ENCODE measurements at places on chromosomes 6 and 20.

- no peak for DNase-seq
These were observed 514 bp downstream of the STMND1 start for GRCh38 chr6:17102258-17102870.

DNA sequence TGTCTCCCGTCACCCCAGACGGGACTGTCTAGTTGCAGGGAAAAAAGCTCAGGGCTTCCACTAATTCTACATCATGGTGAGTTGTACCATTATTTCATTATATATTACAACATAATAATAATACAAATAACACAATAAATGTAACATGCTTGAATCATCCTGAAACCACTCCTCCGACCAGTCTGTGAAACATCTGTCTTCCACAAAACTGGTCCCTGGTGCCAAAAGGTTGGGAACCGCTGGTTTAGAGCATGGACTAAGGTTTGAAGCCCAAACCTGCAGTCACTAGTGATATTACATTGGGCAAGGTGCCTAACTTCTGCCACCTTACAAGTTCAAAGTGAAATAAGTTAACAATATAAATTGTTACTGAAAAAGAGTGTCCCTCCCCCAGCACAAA lies 175.7 kb downstream of the PDE10A start:
- peak; percentile 73 for DNase-seq

DNA sequence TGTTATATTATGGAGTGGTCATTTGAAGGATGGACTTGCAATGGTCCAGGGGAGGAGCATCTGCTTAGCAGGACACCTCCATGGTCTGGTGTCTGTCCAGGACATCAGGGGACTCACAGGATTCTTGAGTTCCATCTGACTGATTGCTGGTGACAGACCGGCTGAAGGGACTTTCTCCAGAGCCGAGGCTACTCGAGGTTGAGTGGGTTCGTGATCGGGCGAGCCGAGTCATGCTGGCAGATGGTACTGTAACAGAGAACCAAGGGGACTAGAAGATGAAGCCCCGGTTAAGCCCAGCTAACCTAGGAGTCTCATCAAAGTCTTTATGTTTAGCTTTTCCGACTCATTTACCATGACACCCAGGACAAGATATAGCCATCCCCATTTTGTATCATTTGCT lies 7.5 kb upstream of the SLA2 start:
- no peak for DNase-seq

DNA sequence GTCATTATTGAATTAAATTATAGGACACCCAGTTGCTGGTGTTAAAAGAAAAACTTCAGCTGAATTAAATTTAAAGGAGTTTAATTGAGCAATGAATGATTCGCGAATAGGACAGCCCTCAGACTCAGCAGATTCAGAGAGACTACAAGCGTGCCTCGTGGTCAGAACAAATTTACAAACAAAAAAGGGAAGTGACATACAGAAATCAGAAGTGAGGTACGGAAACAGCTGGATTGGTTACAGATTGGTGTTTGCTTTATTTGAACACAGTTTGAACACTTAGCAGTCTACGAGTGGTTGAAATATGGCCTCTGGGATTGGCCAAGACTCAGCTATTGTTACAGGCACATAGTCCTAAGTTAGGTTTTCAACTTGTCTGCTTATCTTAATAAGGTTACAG lies 25.8 kb upstream of the TNFRSF21 start:
- no peak for DNase-seq

DNA sequence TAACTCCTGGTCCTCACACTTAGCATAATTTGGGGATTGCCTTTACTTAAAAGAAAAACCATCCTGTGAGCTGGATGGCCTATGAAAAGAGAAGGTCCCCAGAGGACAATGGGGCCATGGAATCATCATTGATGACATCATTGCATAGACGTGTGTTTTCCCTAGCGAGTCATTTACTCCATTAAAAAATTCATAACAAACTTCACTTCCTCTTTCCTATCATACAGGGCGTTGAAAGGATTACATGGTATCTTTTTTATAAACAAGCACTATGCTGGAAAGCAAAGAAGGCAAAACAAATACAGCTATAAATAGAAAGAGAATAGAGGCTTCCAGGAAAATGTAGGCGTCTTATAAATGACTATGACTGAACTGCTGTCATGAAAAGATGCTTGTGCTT lies 11.3 kb upstream of the COL12A1 start:
- peak; percentile 52 for DNase-seq

GRCh38 chr6:166307082-166308032 lies 835 bp downstream of the PRR18 start:
- no peak for DNase-seq

DNA sequence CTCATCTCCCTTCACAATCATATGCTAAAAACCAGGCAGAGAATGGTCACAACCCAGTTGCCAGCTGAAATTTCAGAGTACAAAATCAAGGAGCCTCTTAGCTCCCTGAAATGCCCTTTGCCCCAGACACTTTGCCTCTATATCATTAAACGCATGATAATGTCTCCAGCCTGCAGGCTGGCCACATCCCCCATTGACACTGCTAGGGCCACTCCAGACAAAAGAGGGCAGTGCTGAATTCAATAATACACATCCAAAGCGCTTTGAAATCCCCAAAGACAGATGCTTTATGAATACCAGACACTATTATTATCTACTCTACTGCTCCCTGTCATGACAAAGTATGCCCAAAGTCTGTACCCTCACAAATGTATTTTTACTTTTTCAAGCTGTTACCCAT lies 348.3 kb upstream of the POU3F2 start:
- DNase-seq: no peak

- peak; percentile 36 for DNase-seq
These were observed 394.2 kb downstream of the BMP2 start for GRCh38 chr20:7161690-7162089.

- DNase-seq: no peak
These were observed 41.7 kb downstream of the ISM1 start for GRCh38 chr20:13262671-13263360.

DNA sequence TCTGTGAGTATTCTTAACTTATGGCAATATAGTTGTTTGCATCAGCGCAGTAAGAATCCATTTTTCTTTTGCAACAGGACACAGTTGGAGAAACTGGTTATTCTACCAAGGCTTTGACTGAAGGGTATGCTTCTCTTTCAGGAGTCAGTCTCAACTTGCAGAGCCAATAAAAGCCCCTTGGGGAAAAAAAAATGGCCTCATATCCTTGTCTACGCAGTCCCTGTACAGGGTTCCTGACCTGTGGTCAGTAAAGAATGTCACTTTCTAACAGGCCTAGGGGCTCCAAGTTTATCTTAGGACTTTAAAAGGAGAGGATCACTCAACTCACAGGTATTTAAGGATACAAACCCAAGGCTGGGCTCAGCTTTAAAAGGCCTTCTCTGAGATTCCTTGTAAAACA lies 6.9 kb upstream of the RNGTT start:
- no peak for DNase-seq

DNA sequence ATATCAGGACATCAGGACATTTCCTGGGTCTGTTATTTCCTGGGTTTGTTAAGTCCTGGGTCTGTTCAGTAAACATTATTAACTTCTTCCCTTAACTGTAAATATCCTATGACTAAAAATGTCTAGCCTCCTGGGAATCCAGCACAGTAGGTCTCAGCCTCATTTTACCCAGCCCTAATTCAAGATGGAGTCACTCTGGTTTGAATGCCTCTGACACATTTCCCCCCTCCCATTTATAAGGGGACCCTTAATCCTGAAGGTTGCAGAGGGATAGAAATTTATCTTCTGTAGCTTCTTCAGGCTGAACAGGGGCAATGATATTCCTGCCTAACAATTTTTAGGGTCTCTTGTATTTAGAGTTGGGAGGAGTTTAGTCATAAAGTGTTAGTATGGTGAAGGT lies 21.8 kb downstream of the RNF182 start:
- no peak for DNase-seq

GRCh38 chr6:128033156-128033555 lies 132.3 kb upstream of the THEMIS start:
- DNase-seq: no peak

DNA sequence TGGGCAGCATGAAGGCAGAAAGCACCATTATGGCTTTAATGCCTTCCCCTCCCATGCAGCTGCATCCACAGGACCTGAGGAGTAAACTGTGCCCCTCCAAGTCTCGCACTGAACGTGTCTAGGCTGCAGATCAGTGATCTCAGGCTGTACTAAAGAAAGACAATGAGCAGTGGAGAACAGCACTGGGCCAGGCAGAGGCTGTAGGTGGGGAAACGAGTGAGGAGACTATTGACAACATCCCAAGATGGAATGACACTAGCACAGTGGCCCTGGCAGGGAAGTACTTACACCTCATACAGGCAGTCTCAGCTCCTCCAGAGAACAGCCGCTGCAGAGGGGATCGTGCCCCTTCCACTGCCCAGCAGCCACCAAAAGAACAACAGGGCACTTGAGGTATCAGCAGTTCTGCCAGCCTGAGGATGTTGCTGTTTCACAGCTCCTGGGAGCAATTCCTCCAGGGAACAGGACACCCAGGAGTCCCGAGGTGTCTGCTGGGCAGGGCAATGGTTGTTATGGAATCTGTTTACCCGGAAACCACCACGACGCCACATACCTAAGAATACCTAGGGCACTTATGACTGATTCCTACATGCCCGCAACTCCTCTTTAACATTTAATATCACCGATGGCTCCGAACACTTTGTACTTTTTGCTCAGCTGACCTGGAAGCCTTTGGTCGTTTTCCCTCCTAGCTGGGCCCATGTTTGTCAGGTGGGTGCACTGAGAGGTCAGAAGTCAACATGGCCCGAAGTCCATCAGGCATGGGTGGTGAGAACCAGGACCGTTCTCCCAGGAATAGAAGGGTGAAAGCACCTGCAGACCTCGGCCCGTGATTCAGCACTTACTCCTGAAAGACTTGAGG lies 79.1 kb downstream of the SLC22A23 start:
- no peak for DNase-seq

DNA sequence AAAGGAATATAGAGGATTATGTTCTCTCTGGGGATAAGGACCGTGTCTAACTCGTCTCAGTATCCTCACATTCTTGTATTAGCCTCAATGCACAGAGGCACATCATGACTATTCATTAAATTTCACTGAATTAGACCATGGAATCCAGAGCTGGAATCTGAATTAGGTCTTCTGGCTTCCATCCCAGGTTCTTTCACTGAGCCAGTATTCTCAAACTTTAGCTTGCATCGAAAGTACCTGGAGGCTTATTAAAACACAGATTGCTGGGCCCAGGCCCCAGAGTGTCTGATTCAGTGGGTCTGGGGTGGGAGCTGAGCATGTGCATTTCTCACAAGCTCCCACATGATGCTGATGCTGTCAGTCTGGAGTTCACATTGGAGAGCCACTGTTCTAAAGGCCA lies 142.0 kb downstream of the UST start:
- DNase-seq: no peak

- no peak for DNase-seq
These were observed 163.3 kb upstream of the HCRTR2 start for GRCh38 chr6:55011034-55011433.

GRCh38 chr20:3106658-3107463 lies 22.3 kb upstream of the AVP start:
- no peak for DNase-seq

- peak; percentile 79 for DNase-seq
These were observed 33.6 kb upstream of the ID4 start for GRCh38 chr6:19803331-19804204.

DNA sequence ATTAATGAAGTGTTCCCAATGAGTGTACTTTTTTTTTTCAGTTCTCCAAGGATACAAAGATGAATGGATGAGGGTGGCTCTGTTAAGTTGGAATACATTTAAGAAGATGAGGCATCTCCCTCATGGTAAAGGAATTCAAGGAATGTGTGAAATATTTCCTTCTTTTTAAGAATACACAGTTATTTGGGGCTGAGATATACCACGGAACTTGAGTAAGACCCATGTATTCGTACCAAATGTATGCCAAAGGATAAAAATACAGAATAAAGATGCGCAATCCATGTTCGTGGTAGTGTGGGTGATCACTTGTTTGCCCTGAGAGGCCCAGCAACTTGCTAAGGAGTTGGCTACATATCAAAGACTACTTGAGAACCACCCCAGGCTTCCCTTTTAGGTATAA lies 164.2 kb upstream of the TCF21 start:
- peak; percentile 52 for DNase-seq

DNA sequence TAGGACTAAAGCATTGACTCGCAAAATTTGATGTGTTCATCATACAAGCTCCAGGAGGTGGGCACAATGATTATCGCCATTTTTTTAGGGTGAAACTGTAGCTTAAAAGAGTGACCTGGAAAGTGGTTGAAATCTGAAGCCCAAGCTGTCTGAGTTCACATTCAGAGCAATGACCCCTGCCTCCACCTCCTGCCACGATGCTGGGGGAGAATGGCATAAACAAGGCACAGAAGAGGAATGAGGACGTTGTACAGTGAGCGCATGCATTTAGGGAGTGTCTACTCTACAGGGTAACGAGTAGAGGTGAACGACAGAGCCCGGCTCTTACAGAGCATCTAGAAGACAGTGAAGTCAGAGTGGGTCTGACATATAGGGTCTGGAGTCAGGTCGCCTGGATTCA lies 37.2 kb downstream of the CNKSR3 start:
- DNase-seq: no peak

DNA sequence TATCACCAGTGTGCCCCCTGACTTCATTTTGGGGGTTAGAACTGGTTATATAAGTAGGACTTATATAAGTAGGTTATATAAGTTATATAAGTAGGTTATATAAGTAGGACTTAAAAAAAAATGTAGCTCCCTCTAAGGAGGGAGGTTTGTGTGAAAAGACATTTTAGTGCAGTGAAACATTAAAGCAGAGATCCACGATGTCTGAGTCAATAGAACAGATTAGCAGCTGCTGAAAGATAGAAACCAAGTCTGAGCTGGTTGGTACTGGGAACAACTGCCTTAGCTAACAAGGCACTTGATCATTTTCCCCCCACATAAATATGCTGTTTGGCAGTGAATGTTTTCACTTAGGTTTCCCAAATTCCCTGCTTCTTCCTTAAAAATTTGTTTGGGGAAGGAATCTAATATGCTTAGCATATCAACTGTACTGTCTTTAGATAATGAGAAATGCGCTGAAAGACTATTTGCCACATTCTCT lies 2.1 kb upstream of the RPS12 start:
- DNase-seq: peak; percentile 78

GRCh38 chr6:43750622-43751021 lies 19.4 kb upstream of the VEGFA start:
- no peak for DNase-seq

GRCh38 chr20:63980317-63980805 lies 571 bp upstream of the PRPF6 start:
- DNase-seq: peak; percentile 11

GRCh38 chr6:156507656-156508055 lies 269.5 kb upstream of the ARID1B start:
- no peak for DNase-seq

- no peak for DNase-seq
These were observed 19.3 kb upstream of the RIMS4 start for GRCh38 chr20:44829688-44830087.

Measured in amniotic epithelial cell (primary cell).